ENCODE measurements at places on chromosomes 1 and 21. TPM values are rescaled to one million over a fixed set of nuclear protein-coding genes. Genes with fewer than 3 reads are reported as not detected.

- no peak for DNase-seq
Observed at GRCh38 chr1:46183079-46183847, 7.0 kb upstream of the P3R3URF start.

GRCh38 chr1:201594575-201595245 is 55.8 kb downstream of the NAV1 start:
- DNase-seq = no peak

GRCh38 chr1:153532181-153532580 is 3.6 kb downstream of the S100A6 start:
- DNase-seq = no peak

- DNase-seq = no peak
Observed at GRCh38 chr1:246583448-246584185, 17.4 kb downstream of the CNST start.

GRCh38 chr1:15198684-15199083 is 45.1 kb downstream of the TMEM51 start:
- DNase-seq = no peak

- no peak for DNase-seq
Observed at GRCh38 chr1:82420584-82420983, 619.9 kb downstream of the ADGRL2 start.

- peak; percentile 30 for DNase-seq
Observed at GRCh38 chr21:36656138-36656537, 42.8 kb upstream of the SIM2 start.

GRCh38 chr1:203621559-203622262 is 4.9 kb upstream of the ATP2B4 start:
- DNase-seq = no peak

DNA sequence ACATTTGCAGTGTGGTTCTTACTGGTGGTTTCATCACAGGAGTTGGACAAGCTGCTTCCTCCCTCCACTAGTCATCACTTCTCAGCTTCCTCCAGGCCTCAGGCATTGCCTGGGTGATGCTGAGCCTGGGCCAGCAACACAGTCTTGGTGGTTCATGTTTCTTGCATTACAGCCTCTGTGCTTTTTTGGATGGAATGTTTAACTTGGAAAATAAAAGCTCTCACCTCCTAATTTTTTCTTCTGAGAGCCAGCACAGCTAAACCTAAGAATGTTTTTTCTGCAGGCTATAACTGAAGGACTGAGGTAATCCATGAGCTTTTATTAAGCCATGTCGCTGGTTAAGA is 66.1 kb upstream of the RHOU start:
- DNase-seq = no peak

- DNase-seq = no peak
Observed at GRCh38 chr1:92701147-92701546, 83.8 kb downstream of the EVI5 start.

DNA sequence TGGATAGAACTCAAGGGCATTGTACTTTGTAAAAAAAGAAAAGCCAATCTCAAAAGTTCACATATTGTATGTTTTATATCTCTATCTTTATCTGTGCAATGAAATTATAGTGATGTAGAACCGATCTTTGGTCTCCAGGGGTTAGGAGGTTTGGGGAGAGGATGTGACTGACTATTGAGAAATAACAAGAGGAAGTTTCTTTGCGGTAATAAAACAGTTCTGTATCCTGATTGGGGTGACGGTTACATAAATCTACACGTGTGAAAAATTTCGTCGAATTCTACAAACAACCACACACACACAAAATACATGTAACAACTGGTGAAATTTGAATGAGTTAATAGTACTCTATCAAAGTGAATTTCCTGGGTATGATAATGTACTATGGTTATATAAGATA is 10.6 kb upstream of the OR2T33 start:
- DNase-seq = no peak

Gene MMP23B
- 17.2 TPM for total RNA-seq
